OCI-LY7 (cell line): ENCODE measurements at places on chromosomes 13 and 19.

- DNase-seq: no peak
Measured at GRCh38 chr13:46586751-46587514, 34.0 kb downstream of the LRCH1 start.

- DNase-seq: no peak
Measured at GRCh38 chr19:49042177-49042576, 1.5 kb upstream of the CGB5 start.

DNA sequence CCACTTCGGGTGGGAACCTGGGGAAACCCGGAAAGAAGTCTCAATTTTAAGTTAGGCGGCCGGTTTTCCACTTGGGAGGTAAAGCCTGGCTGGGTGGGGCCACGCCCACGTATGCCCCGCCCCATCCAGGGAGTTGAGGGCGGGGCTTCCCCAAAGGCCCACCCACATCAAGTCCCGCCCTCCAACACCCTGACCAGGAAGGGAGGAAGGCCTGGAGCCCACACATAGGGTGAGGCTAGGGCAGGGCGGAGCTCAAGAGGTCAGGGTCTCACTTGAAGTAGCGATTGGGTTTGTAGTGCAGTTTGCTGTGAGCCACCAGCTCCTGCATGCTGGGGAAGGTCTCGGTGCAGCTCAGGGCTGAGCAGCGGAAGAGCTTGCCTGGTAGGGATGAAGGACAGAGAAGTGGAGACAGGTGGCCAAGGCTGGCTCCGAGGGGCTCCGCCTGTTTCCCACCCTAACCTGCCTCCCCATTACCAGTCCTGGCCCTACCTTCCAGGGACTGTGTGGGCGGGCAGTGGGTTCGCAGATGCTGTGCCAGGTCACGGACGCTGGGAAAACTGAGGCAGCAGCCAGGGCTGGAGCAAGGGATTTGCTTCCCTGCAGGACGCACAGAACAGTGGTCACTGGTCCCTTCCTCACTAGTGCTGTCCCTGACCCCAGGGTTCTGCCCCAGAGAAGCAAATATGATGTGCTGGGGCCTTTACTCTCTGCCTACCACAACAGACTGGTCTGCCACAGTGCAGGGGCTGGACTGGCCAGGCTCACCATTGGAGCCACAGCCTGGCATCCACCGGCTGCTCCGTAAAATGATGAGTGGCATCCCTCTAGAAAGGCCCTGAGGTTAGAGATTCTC is 1.6 kb downstream of the ZNF414 start:
- peak; percentile 79 for DNase-seq

DNA sequence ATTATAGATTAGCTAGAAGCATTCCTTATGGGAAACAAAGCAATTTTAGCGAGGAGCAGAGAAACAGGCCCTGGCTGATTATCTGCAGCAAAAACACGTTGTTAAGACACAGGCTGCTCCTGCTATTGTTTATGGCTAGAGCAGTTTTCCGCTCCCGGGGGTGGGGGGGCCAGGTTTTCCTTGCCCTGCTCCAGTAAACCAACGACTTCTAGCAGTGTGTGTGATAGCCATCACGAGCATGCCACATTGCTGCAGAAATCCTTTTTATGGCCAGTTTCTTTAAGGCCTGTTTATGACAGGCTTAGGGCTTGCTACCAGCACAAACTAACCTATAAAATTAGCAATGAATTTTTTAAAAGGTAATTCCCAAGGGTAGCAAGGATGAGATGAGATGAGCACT is 18.4 kb upstream of the IL17D start:
- no peak for DNase-seq
